ENCODE measurements at places on chromosomes 11 and 22. TPM values are rescaled to one million over a fixed set of nuclear protein-coding genes. Genes with fewer than 3 reads are reported as not detected.

Gene IGLL1
- total RNA-seq = not detected

Gene FIBIN
- total RNA-seq = 98.5 TPM

Gene ZBTB3
- total RNA-seq = 10.2 TPM

Gene MMP7
- total RNA-seq = 0.51 TPM

- H3K4me1 ChIP-seq = peaks cover 32% of the 10 kb centered on the region
- H3K27ac ChIP-seq = no peak overlapping the region
- DNase-seq = no peak
- no peaks in the 10 kb centered on the region for H3K27me3 ChIP-seq
Measured at GRCh38 chr11:86790867-86791849, 9.2 kb upstream of the PRSS23 start.
